Head of caudate nucleus (tissue), 42 donors: ENCODE measurements at places on chromosomes 1 and 21.

GRCh38 chr1:232767305-232768074, 37.7 kb upstream of the MAP10 start:
- no peak for DNase-seq

GRCh38 chr1:110057963-110058518, 12.4 kb downstream of the ALX3 start:
- no peak for DNase-seq

- DNase-seq = no peak
Observed at GRCh38 chr1:24415910-24416665, 486 bp downstream of the NIPAL3 start.

DNA sequence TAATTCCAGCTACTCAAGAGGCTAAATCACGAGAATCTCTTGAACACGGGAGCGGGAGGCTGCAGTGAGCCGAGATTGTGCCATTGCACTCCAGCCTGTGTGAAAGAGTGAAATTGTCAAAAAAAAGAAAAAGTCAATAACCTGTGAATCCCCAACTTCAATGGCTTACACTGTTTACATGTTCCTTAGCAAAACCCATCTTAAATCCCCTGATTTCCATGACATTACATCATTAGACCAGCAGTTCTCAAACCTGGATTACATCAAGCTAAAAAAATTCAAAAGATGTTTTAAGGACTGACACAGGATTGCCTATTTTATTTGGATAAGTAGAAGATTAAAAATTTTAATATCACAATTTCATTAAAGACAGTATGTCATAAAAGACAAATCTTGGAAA, 12.4 kb downstream of the GPBP1L1 start:
- no peak for DNase-seq

DNA sequence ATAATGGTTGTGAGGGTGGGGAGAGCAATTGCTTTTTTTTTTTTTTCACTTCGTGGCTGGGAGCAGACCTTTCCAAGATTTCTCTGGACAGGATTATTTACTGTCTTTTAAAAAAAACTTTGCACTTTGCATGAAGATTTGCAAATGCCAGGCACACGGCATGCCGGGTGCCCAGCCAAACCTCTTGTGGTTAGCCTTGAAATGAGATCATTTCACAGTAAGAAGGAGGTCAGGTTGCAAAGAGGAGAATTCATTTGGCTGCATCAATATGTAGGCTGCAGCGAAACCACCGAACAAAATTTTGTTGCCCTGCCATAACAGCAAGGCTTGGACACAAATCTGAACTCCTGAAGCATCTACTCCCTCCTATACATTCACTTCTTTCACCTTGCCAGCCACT, 36.5 kb upstream of the KCND3 start:
- DNase-seq = no peak

DNA sequence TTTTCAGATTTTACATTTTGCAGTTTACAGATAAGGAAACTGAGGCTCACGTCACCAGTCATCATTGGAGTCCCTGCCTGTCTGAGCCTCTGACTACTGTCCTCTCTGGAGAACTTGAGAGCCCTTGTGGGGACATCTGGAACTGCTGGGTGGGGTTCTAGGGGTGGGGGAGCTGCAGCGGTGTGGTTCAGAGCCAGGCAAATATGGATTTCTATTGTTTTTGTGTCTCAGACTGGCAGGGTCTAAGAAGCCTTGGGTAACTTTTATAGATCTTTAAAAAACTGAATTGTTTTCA, 46.9 kb downstream of the IER5 start:
- DNase-seq = no peak

- DNase-seq = no peak
Observed at GRCh38 chr1:87176087-87176486, 152.6 kb upstream of the LMO4 start.

DNA sequence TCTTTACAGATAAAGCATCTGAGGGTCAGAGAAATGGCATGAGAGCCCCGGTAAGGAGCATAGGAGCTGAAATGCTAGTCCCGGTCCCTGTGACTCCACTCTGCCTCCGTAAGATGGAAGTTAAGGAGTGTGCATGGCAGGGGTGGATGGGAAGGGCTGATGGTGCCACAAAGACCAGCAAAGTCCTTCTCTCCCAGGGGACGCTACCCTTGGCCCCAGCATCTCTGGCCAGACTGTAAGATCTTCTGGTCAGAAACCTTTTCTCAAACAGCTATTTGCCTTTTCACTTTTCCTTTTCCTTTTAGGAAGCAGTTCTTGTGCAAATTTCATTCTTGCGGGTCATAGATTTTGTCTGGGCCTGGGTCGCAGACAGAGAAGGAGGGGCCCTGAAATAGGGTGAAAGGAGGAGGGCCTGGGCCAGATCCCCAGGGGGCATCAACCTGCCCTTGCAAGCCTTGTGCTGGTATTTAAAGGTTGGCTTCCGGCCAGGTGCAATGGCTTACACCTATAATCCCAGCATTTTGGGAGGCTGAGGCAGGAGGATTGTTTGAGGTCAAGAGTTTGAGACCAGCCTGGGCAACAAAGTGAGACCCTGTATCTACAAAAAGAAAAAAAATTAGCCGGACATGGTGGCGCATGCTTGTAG, 14.4 kb upstream of the EPS8L3 start:
- no peak for DNase-seq

DNA sequence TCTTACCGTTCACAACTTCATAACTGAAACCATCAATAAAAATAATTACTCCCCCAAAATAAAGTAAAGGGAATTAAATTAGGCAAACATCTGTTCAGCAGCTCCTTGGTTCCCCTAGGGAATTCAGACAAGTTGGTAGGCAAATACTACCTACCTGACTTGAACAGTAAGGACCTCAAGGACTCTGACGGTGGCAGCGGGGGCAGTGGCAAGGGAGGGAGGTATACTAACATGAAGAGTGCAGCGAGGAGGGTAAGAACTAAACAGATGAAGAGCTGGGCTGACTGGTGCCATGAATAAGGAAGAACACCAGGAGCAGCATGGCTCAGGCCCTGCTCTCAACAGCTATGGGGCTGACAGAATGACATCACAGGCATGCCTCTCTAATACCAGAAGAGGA, 33.1 kb downstream of the MTOR start:
- no peak for DNase-seq

GRCh38 chr1:57796616-57797015, 372.8 kb upstream of the DAB1 start:
- no peak for DNase-seq

DNA sequence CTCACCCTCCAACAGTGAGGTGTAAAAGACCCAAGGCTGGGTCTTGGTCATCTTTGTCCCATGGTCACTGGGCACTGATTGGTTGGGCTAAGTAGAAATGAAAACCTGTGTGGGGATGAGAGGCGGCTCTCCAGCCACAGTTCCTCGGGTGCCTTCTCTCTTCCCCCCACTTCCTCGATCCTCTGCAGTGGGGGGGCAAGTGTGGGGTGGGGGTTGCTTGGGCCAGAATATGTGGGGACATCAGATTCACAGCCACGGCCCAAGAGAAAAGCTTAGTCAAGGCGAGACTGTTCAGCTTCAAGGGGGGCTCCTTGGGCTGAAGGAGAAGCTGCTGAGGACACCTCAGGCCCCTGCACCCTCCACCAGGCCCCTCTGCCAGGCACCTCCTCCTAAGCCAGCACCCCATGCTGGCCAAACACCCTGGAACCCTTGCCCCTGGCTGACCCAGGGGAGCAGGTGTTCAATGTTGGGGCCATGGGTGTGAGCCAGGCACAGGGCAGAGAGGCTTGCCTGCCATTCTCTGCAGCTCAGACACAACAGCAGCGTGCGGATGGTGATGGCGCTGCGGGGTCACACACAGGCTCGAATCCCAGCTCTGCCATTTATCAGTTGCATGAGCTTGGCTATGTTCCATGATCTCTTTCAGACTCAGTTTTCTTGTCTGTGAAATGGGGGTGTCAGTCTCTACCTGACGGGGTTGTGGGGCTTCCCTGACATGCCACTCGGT, 21.0 kb upstream of the TNFRSF1B start:
- no peak for DNase-seq

DNA sequence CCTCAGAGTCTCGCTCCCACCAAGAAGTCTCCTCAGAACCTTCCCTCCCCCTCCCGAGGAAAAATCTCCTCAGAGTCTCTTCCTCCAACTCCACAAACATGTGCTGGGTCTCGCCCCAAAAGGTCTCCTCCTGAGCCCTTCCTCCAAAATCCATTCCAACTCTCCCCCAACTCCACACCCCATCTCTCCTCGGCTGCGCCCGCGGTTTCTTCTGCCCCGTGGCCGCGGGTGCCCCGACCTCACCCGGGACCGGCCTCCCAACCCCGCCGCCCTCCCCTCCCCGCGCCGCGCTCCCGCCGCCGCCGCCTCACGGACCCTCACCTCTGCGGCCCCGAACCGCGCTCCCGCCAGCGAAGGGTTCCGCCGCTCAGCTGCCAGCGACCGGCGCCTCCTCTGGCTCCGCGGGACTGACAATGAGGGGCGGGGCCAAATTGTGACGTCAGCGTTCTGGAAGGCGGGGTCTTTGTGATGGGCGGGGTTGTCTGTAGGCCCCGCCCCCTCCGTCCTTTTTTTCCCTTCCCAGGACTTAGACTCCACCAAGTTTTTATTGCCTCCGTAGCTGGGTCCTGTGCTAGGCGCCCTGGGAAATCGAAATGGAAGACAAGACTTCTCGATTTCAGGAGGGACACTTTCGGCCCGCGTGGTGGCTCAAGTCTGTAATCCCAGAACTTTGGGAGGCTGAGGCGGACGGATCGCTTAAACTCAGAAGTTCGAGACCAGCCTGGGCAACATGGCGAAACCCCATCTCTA, at the start of gene LUZP1:
Gene LUZP1 (minus strand): TSS at position 412 of the 750 bp plus-strand sequence.
- DNase-seq = peak; percentile 97

GRCh38 chr1:93670141-93670540, 11.5 kb downstream of the BCAR3 start:
- DNase-seq = no peak
